SK-N-SH treated with all-trans-retinoic acid at 6 μM for 48 hours (cell line): ENCODE measurements at places on chromosomes 1 and 21.

DNA sequence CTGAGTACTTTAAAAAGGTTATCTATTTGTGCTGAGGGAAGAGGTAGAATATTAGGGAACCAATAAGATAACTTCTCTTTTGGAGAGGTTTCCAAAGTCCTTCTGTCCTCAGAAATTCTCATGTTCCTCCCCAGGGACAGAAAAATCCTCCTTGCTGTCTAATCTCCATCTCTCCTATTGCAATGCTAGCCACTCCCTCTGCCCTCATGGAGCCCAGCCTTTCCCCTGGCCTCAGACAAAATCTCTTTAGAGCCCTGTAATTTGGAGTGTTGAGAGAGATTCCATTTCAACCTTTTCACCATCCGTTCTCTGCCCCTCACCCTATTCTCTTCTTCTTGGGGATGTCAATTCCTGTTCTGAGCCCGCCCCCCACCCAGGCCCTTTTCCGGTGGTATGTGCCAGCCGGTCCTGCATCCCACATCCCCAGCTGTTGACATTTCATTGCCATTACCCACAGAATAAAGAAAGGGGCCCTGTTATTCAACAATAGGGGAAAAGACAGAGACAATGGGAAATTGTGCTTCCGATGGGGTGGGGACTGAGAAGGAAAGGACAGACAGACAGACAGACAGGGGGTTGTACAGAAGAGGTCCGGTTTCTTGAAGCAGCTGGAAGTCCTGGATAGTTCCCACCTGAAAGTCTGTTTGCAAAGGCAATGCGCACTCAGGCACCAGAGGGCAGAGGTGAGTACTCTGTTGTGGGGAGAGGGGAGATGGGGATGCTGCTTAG, at the start of gene HAPLN2:
HAPLN2 (plus strand) TSS at position 563 of the 729 bp plus-strand sequence. CDS start 4,076 bp downstream, outside the sequence.
- peak; percentile 18; the same call in 2 of the 3 replicates for ATAC-seq

DNA sequence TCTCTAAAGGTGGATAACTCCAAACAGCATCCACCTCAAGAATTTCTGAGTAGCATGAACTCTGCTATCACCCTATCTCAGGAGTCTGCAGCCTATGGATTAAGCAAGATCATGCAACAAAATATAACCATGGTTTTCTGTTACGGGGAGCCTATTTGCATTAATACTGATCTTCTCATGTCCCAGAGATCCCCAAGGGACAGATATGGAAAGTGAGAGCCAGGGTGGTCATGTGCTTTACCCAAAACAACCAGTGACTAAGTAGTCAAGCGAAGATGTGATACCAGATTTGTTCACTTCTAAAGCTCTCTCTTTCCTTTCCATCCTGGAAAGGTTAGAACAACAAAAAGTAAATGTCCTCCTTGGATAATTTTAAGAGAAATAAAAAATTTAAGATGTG, 125.1 kb downstream of the PRRX1 start:
- ATAC-seq, result no peak

- peak; percentile 54 for ATAC-seq
Measured at GRCh38 chr1:198788561-198789064, 149.8 kb downstream of the PTPRC start.

GRCh38 chr21:42616941-42617340, 36.5 kb upstream of the PDE9A start:
- no peak for ATAC-seq

- peak; percentile 25 for ATAC-seq
Measured at GRCh38 chr1:19643602-19644394, at the start of gene NBL1. Gene NBL1 (plus strand): TSS chr1:19644311. CDS start chr1:19655031, 10,720 bp downstream.

DNA sequence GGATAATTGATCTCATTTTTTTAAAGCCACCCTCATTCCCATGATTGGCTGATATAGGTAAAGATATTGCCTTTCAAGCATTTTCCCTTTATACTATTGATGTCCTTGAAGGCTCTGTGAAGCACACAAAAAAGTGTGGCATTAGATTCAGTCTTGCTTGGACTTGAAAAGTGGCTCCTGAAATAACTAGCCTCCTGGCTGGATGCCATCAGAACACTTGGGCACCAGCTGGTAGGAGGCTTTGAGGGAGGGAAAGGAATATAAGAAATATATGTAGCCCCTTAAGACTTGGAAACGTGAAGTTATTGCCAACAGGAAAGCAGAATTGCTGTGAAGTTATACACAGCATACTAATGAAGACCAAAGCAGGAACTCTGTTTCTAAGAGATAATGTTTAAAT, 14.1 kb downstream of the MTR start:
- ATAC-seq, result no peak

GRCh38 chr1:118711356-118711755, 276.8 kb downstream of the TBX15 start:
- no peak for ATAC-seq

DNA sequence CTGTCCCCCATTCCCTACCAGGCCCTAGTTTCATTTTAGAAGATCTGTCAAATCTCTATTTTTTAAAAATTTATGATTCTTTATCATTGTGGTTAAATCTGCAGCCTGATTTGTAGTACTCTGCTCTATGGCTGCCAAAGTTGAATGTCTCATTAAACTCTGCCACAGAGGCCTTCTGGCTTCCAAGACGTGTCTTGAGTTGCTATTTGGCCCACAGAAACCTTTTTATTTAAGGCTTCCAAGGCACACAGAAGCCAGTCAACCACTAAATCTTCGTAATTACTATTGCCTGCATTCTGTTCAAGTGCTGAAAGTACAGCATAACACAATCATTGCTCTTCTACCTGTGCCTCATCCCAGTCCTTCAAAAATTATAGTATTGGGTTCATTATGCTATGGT, 971.0 kb downstream of the NCAM2 start:
- no peak; the same call in 1 of the 3 replicates for ATAC-seq

- no peak for ATAC-seq
Measured at GRCh38 chr1:152412756-152413155, 1.3 kb downstream of the CRNN start.

GRCh38 chr1:125085720-125086591, 3901.2 kb downstream of the SRGAP2C start:
- no peak for ATAC-seq

- ATAC-seq, result no peak
Measured at GRCh38 chr1:109396871-109397580, 692 bp downstream of the SORT1 start.

DNA sequence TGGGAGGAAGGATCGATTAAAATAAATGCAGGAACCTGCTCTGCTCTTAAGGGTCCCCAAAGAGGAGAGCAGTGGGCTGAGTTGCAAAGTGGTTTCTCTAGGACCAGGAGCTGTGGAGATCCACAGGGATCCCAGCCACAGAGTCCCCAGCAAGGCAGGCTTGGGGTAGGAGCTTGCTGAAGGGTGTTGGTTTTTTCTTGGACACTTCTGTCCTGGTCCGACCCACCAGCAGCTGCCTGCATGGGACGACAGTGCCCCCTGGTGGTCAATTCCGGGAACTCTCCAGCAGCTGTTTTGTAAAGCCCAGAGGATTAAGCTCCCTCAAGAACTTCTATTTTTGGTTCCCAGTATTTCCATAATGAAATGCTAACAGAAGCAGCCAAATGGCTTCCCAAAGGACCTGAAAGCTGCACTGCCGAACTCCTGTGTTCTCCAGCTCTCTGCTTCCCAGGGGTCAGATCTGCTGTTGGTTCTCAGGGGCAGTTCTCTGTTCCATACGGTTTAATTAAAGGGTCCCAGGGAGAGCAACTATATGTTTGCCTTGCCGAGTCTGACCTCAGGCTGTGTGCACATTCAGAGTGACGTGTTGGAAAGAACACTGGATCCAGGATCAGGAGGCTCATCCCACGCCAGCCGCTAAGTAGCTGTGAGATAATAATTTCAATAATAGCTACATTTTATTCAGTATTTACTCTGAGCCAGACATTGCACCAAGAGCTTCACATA, 23.2 kb downstream of the NENF start:
- peak; percentile 93 for ATAC-seq

- peak; percentile 24; the same call in 2 of the 3 replicates for ATAC-seq
Measured at GRCh38 chr1:10204003-10204642, 6.2 kb upstream of the KIF1B start.
